Cerebellum (tissue), 4 donors: ENCODE measurements at places on chromosomes 1 and 21.

DNA sequence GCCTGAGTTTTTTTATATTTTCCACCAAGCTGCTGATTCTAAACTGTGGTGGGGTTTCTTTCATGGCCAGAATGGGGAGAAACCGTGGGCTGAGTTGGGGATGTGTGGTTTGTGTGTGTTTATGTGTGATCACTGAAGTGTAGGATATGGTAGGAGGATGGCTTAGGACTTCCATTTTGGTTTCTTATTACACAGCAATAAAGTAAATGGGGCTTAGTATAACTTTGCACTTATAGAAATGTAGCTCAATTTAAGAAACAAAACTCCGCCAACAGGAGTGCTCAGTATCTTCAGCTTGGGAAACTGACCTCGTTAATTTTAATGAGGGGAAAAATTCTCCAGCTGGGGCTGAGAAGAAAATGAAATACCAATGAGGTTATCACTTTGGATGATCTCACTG is 77.8 kb downstream of the PBX1 start:
- no peak for DNase-seq

- DNase-seq: no peak
Measured at GRCh38 chr1:221449801-221450470, 292.0 kb downstream of the DUSP10 start.

DNA sequence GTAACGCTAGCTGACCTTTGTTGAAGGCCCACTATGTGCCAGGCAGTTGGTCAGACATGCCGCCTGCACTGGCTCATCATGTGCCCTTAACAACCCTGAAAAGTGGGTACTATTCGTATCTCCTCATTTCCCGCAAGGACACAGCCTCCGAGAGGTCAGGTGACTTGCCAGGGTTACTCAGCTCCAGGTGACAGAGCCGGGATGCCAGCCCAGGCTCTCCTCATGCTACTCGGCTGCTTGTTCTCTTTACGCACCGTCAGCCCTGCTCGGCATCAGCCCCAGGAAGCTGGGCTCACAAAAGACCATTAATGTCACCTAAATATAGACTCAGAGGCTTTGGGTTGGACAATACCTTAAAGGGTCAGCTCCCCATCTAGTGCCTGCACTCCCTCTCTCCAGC is 29.0 kb downstream of the GRHL3 start:
- peak; percentile 74 for DNase-seq

- DNase-seq: no peak
Measured at GRCh38 chr1:1411626-1412025, 4.5 kb upstream of the MRPL20 start.

GRCh38 chr1:180540697-180541594 is 17.8 kb upstream of the OVAAL start:
- no peak for DNase-seq

- DNase-seq: no peak
Measured at GRCh38 chr1:223714849-223715603, 2.7 kb downstream of the CAPN2 start.

GRCh38 chr1:91779548-91780021 is 106.4 kb downstream of the TGFBR3 start:
- no peak for DNase-seq
